AG09309 (cell line): ENCODE measurements at places on chromosomes 13 and 19.

DNA sequence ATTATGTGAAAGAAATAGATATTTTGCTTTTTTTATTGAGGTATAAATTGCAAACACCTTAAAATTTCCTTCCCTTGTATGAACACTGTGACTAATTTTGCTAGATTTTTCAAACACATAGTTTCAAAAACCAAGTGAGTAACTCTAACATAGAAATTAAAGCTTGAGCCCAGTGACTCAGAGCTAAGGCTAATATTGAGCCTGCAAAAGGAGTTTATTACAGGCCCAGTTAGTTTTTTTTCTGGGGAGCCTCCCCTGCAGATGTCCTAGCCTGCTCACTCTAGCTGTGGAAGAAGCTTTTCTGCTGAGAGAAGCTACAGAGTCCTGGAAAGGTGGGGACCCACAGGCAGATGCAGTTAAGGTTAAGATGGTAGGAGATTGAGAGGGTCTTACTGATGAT is 3.4 kb downstream of the ZNF430 start:
- DNase-seq = peak; percentile 29

DNA sequence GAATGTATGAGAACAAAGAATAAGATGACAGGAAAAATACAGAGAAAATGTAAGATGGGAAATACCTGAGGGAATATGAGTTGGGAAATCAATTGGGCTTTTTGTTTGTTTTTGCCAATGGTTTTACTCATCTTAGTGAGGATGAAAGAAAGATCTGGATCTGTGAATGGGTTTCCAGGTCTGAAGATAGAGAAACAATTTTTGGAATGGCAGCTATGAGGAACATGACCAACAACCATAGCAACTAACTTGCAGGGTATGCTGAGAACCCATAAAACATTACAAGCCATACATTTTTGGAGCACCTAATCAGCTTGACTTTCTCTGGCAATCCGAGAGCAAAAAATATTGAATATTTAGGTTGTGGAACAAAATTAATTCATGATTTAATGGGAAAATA is 290.0 kb downstream of the KCTD12 start:
- no peak for DNase-seq

DNA sequence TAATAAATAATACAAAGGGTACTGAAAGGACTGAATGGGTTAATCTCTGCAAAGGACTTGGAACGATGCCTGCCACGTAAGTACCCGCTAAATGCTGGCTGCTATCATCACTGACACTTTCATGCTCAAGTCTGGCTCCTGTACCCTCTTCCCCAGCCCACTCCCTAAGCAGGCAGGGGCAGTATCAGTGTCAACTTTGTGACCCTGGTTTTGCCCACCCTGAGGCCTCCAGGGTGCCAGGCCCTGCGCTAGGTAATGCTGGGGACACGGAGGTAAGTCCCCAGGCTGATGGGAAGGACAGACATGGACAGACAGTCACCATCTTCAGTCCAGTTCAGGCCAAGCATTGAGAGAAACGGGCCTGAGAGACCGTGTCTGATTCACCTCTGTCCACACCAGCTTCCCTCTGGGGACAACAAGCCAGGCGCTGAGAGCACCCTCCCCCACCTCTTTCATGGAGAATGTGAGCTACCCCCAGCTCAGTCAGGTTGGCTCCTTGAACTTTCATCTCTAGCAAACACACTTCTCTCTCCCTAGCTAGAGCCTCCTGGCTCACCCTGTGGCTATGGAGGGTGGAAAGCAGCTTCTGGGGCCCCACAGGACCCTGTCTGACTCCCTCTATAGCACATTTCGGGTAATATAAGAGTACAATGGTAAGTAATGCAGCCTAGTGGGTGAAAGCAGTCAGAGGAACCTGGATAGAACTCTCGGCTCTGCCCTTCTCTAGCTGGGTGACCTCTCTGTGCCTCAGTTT is 800 bp downstream of the ETFB start:
- no peak for DNase-seq

GRCh38 chr19:39277598-39277997 is 9.4 kb downstream of the IFNL2 start:
- no peak for DNase-seq

DNA sequence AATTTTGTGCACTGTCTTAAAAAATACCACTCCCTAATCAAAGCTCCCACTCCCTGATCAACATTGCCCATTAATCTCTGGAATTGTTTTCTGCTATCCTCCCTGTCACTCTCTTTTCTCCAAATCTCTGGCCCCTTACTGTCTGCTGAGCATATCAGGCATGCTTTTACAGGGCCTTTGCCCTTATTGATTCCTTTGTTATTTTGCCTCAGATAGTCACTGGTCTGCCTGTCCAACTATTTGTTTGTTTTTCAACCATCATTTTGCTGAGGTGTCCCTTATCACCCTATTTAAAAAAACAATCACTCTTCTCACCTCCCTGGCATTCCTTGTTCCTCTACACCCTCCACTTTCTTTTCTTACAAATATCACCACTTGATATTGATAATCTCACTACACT is 153.0 kb downstream of the PCDH9 start:
- no peak for DNase-seq

DNA sequence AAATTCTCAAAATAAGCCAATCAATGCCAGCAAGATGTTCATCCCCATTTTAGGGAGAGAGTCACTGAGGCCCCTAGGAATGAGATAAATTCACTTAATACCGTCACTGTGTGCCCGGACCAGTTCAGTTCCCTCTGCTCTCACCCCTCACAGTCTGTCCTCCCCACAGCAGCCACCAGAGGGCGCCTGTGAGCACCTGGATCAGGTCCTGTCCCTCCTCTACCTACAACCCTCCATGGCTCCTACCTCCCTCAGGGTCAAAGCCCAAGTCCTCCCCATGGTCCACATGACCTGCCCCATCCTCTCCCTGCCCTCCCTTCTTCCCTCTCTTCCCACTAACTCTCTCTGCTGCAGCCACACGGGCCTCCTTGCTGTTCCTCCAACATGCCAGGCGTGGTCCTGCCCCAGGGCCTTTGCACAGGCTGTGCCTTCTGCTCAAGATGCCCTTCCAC is 42.0 kb upstream of the NFIC start:
- no peak for DNase-seq

DNA sequence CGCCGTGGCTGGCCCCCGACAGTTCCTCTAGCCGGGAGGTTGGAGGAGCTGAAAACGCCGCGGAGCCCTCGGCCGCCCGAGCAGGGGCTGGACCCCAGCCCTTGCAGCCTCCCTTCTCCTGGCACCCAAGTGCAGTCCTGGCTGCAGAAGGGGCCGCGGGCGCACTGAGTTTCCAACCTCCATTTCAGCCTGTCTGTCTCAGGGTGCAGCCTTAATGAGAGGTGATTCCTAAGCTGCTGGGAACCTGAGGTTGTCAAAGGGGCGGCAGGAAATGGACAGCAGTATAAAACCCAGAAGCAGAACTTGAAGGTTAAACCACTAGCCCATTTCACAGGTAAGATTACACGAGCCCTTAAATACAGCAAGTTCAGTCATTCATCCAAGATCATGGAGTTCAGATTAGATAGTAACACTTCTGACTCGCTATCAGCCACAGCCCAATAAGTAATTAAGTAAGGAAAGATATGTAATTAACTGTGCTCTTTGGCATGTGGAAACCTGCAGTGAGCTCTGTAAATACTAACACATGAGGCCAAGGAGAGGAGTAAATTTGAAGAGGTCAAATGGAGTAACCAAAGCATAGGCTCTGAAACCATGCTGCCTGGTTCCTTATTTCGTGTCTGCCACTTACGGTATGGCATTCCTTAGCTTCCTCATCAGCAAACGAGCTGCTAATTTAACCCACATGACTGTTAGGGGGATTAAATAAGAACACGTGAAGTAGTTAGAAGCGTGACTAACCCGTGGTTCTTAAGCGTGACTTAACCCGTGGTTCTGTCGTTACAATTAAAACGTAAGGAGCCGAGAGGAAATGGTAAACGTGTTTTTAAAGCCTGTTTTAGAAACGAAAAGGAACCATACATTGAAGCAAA is 686 bp downstream of the SETDB2 start:
- DNase-seq = no peak

DNA sequence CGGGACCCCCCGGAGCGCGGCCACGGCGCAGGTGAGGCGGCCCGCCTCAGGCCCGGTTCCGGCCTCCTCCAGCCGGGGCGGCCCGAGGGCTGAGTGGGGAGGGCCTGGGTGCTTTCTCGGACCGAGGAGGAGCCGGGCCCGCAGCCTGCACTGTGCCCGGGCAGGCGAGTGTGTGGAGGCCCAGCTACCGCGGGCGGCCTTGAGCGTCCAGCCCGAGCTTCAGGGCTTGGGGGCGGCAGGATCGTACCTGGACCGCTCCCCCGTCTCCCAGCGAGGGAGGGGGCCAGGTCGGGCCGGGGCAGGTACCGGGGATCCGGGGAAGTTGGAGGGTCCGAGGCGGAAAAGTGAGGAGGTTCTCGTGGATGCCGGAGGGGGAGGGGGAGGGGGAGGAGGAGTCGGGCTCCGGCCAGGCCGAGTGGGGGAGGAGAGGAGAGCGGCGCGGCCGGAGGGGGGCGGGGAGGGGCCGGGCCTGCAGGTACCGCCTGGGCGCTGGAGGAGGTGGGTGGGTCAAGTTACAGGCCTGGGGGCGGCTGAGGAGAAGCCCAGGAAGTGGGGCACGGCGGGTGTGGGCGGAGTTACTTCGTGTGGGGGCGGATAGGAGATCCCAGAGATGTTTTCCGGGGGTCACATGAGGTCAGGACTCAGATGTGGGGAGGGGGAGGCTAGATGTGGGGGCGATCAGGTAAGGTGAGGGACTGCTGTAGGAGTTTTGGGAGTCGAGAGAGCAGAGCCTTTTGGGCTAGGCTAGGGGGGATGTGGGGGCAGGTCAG is 545 bp downstream of the NACC1 start:
- DNase-seq = no peak

- DNase-seq = no peak
These were observed 423.5 kb upstream of the ATXN8OS start for GRCh38 chr13:69683921-69684686.

GRCh38 chr19:40739030-40739839 is 11.0 kb downstream of the ACTMAP start:
- DNase-seq = no peak

- no peak for DNase-seq
These were observed 7.4 kb downstream of the LRFN3 start for GRCh38 chr19:35943321-35944301.

- no peak for DNase-seq
These were observed 465.7 kb downstream of the SLITRK6 start for GRCh38 chr13:85333506-85334020.

GRCh38 chr13:113041293-113041690 is 64.3 kb upstream of the F7 start:
- DNase-seq = no peak

DNA sequence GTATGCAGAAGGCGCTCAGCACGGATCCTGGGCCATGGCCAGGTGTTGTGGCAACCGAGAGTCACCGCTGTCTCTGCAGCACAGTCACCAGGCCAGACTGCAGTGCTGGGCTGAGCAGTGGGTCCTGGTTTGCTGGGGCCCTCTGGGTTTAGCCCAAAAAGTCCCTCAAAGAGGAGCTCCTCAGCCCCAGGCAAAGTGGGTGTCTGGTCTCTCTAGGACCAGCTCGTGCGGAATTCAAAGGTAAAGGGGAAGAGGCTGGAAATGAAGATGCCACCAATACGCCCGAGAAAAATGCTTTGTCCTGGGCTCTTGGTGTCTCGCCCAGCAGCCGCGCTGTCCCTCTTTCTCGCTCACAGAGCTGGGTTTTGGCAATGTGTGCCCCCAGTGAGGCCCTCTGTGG is 38.5 kb upstream of the ANKRD10 start:
- DNase-seq = no peak

GRCh38 chr19:36833430-36833829 is 4.8 kb downstream of the ZNF790 start:
- no peak for DNase-seq

DNA sequence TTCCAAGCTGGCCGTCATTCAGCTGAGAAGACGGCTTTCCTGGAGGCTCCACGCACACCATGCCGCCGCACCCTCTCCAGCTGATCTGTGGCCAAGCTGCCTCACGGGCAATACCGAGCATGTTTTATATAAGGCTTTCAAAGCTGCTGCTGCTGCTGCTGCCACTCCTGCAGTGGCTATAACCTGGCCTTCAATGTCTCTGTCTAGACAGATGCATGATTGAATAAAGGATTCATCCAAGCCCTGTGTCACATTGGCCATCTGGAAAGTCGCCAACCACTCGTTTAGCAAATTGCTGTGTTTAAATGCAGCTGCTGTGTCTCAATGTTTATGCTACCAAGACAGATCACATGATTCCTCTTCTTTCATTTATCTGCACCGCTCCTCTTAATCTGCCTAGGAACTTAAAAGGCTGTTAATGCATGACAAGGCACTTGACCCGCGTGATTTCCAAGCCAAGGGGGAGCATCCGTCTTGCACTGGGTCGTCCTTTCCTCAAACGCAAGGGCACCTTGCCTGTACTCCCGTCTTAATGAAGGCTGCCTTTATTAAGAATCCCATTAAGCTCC is 114.3 kb downstream of the TEX26 start:
- DNase-seq = no peak

DNA sequence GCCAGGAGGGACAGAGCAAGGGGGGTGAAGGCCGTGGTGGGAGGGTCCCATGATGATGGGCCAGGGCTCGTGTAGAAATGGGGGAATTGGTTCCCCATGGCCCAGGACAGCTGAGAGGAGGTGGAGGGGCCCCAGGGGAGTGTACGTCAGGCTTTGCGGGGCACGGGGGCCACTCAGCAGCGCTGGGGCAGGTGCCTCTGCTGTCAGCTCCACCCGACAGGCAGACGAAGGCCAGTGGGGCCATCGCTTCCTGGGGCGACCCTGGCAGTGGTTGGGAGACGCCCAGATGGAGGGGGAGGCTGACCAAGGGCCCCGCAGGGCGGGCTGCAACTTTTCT is 1.9 kb upstream of the TEKTIP1 start:
- DNase-seq = no peak
